ENCODE measurements at places on chromosomes 6 and 20.
A peak's percentile ranks its signal among the peaks of the same experiment; 100 is the strongest.

GRCh38 chr6:73064266-73064665, 161.0 kb downstream of the KHDC1L start:
- DNase-seq, result no peak

DNA sequence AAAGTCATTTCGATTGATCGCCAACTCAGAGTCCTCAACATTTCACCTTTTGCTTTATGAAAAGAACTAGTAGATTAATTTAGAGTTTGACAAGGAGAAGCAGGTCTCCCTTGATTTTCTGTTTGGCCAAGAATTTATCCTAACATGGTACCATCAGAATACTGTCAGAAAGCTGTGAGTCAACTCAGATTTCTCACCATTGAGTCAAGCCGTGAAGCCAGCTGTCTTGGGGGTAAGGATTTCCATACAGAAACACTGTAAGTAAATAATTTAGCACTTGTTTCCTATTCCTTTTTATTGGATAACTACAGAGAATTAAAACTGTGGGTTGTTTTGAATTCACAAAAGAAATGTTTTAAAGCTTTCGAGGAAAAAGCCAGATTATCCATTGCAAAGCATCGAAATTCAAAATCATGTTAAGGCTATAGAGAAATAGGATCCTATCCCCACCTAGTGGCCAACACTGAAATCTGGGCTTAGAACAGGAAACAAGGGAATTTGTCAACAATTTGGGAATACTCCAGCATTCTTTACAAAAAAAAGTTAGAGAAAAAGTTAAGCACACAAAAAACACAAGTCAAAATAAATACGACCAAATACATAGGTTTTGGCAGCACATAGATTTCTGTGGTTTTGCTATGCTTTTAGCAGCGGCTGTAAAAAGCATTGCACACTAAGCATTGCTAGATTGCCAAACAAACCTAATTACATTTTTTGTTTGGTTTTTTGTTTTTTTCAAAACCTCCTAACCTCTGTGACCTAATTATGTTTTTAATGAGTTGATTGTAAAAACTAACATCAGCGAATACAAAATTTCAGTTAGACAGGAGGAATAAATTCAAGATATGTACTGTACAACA, 44.2 kb downstream of the COL11A2 start:
- peak; percentile 67 for DNase-seq

DNA sequence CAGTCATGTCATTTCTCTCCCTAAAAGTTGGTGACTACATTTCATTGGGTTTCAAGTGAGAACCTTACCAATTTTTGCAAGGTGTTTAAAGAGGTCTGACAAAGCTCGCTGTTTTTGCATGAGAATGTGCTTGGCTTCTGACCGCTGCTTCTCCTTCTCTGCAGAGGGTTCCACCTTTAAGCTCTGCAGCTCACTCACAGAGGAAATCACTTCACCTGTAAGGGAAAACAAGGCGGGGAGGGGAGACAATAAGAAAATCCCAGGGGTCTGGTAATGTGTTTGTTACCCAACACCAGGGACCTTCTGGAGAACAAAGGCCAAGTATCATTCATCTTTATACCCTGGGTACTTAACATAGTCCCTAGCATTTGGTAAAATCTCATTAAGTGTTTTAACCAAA, 40.0 kb upstream of the LYRM2 start:
- no peak for DNase-seq

- no peak for DNase-seq
These were observed 29.9 kb upstream of the AGPAT4 start for GRCh38 chr6:161303628-161304340.

DNA sequence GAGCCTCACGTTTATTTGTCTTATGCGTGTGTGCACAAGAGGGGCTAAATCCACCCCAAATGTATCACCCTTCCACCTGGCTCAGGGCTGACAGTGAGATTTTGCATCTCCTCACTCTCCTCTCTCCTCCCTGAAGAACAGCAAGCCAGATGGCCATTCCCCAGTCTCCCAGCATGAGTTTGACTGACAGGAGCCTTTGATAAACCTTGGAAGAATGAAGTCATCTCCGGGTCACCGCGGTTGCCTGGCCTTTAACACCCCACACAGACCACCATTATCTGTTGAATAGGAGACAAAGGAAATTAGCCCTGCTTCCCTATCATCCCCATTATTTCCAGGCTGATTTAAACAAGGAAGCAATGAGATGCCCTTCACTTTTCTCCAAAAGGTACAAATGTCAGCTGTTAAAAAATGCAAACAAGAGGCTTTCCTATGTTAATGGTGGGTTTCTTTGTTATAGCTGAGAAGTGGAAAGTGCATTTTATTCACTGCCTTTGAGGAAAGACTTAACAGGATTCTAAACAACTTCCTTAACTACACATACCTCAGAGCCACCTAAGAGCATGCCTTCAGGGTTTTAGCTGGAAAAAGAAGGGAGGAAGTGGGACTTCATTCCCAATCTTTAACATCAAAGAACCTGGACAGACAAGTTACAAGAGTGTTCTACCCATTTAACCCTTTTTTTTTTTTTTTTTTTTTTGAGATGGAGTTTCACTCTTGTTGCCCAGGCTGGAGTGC, 524.8 kb upstream of the ID4 start:
- DNase-seq, result no peak

- DNase-seq, result no peak
These were observed 226.7 kb upstream of the SYNDIG1 start for GRCh38 chr20:24242763-24243162.

DNA sequence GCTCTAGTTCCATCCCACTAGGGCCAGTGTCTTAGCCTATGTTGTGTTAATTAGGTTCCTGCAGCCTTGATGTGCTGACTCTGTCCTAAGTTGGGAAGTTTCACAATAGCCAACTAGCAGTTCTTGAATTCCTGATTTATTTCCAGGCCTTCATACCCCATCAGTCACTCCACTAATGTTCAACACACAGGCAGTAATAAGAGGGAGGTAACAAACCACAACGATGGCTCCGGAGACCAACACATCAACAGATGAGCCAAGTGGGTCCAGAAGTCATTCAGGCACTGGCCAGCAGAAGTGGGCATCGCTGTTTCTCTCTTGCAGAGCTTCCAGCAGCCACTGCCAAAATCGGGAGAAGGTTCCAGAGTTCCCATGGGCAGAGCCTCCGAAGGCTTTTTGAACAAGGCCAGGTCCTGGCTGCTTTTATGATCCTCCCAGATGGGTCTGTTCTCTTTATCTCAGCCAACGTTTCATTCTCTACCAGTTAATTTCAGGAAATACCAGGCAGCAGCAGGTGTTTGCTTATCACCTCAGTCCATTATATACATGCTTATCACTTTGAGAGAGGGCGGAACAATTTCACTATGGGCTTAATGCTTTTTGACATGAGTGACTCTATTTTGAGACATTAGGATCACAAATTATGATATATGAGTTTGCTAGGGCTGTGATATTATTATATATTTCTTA, 48.5 kb upstream of the NOP56 start:
- DNase-seq, result no peak

DNA sequence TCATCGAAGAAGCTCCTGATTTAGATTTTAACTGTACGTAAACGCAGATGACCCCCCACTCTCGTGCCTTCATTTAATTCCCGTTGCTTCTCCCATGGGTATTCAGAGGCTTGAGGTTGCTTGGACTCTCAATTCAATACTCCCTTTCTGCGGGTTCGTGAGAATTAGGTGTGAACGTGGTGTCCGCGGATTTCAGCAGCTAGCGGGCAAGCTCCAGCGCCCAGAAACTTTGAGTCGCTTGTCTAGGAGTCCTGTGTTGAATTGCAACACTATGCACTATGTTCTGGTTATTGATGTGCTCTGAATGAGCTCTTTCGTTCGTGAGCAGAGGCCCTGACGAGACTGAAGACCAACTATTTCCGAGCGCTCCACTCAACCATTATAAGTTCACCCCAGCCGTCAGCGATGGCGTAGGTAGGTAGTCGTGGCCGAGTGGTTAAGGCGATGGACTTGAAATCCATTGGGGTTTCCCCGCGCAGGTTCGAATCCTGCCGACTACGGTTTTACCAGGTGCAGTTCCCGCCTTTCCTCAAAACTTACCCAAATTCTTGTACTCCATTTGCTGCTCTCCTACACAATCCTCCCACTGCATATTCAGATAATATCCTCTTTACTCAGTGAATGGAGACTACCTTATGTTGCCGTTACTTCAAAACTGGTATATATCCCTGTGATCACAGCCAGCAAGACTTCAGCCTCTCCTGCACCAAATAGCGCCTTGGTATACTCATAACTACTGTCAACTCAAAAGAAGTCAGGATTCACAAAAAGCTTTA, 72.6 kb upstream of the ZNF184 start:
- DNase-seq, result peak; percentile 96

- DNase-seq, result no peak
These were observed 239.2 kb downstream of the KCNQ5 start for GRCh38 chr6:72861059-72861458.

- no peak for DNase-seq
These were observed 245.0 kb upstream of the RIN2 start for GRCh38 chr20:19512886-19513677.

DNA sequence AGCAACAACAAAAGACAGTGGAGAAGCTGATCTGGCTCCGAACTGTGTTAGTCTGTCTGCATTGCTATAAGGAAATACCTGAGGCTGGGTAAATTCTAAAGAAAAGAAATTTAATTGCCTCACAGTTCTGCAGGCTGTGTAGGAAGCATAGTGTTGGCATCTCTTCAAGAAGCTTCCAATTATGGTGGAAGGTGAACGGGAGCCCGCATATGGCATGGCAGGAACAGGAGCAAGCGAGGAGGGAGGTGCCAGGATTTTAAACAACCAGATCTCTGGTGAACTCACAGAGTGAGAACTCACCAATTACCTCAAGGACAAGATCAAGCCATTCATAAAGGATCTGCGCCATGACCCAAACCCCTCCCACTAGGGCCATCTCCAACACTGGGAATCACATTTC, 293.5 kb downstream of the SMOC2 start:
- no peak for DNase-seq

DNA sequence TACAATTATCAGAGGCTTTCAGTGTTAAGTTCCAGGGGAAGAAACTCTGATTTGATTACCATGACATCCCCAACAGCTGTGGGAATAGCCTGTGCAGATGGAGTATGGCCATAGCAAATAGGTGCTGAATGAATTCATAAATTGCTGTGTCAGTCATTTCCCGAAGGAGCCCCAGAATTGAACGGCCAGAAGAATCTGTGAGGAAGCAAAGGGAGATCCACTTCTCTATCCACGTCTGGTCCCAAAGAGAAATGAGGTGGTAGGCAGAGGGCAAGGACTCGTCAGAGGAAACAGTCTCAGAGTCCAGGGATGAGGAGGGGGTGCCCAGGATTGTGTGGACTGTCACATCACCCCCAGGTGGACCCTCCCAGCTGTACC, 3.1 kb upstream of the TAF8 start:
- DNase-seq, result no peak

GRCh38 chr20:48926821-48927220, 5.3 kb downstream of the ARFGEF2 start:
- DNase-seq, result no peak

DNA sequence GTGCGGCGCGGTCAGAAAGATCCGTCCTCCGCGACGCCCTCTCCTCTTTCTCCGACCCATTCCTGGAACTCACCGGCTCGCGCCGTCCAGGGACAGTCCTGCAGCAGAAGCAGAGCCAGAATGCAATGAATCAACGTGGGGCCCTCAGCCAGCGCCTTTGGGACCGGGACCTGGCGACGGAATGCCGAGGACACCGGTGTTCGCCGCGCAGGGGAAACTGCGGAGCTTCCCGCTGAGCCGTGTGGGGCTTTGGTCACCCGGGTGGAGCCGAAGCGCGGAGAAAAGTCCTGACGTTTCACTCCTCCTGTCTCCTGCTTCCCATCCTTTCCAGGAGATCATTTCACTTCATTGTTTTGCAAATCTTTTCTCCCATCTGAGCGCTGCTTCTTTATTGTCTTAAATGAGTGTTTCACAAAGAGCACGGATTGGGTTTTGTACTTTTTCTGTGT, 26.5 kb downstream of the ULBP1 start:
- no peak for DNase-seq

DNA sequence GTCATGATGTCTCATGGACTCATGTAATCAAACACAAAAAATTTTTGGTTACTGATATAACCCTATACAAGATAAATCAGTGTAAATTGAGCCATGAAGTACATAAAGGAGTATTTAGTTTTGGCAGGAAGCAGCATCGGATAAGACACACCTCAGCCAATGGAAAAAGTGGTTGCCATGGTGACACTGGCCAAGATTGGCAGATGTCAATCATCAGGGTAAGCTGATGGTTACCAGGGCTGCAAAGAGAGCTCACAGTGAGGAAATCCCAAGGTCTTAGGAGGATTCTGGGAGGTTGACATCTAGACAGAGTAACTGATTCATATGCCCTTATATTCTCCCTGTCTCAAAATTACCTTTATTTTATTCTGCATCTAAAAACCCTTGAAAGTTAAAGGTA, 203.8 kb upstream of the PCSK2 start:
- DNase-seq, result no peak

- no peak for DNase-seq
These were observed 372.8 kb upstream of the JARID2 start for GRCh38 chr6:14873101-14873500.

DNA sequence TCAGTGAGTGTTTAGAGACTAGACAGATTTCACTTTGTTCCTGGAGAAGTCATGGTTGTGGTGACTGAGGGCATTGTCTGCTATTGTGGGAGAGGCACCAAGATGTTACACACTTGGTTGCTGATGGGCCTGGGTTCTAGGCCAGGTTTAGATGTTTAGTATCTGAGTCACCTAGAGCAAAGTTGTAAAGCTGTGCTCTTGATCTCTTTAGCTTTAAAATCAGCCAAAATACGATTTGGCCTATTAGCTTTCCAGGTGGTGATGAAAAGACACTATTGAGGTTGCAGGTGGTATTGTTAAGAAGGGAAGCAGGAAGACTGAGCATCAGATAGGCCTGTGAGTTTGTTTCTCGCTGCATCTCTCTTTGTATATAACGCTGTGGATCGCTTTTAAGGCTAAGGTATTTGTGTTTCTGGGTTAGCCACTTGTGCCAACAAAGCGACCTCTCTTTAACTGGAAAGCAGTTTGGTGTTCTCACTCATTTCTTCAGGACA, 48.6 kb downstream of the FOXO3 start:
- peak; percentile 83 for DNase-seq

- no peak for DNase-seq
These were observed 133.8 kb downstream of the PRND start for GRCh38 chr20:4855555-4855954.

DNA sequence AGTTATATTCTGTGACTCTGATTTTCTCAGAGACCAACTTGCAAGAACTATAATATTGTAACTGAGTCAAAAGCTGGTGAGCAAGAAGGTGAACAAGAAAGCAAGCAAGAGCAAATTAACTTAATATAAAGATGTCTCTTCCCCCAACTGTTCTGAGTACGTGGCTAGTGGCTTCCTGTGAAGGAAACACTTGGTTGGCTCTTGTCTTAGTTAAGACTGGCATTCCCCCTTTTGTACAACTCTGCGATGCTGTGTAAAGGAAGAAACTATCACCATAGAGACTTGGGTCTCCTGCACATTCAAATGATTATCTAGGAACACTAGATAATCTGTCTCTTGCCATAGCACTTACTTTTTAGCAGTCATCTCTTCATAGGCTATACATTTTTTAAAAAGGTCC, 47.3 kb upstream of the TNFAIP3 start:
- DNase-seq, result no peak

GRCh38 chr20:53582574-53583351, 10.9 kb downstream of the ZNF217 start:
- DNase-seq, result peak; percentile 81

GRCh38 chr6:56420296-56420695, 172.9 kb upstream of the COL21A1 start:
- no peak for DNase-seq
